ENCODE measurements at places on chromosomes 12 and 14.

GRCh38 chr12:38384816-38385378 lies 68.3 kb downstream of the ALG10B start:
- no peak for DNase-seq

GRCh38 chr12:64568298-64568697 lies 42.0 kb upstream of the RASSF3 start:
- no peak for DNase-seq

DNA sequence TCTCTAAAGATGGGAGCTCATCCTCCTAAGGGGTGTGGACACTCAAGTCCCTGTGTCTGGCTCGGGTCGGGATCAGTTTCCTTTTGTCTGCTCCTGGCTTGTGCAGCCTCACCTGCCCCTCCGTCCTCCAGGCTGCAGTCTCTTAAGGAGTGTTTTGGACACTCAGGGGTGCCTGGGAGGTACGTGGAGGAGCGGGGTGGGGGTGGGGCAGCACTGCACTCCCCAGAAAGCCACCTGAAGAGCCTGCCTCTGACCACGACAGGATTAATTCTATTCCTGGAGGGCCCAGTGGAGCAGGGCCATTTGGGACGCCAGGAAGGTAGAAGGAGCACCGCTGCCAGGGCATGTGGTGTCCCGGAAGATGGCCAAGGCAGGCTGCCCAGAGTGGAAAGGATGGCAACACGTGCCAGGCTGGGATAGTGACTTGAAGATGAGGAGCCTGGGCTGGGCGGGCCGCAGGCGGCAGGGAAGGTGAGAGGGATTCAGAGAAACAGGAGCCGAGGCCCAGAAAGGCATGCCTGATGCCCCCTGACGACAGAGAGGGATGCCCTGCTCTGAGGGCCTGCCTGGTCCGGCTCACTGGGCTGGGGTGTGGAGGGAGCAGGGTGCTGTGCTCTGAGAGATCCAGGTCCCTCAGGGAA lies 14.8 kb upstream of the LRTM2 start:
- no peak for DNase-seq

- DNase-seq: peak; percentile 56
Observed at GRCh38 chr14:55671641-55672040, 91.6 kb downstream of the KTN1 start.

- no peak for DNase-seq
Observed at GRCh38 chr12:16563504-16563903, 42.5 kb downstream of the LMO3 start.

GRCh38 chr12:107320929-107321631 lies 227.7 kb upstream of the CRY1 start:
- no peak for DNase-seq

GRCh38 chr14:35553808-35554207 lies 19.8 kb downstream of the INSM2 start:
- DNase-seq: no peak

DNA sequence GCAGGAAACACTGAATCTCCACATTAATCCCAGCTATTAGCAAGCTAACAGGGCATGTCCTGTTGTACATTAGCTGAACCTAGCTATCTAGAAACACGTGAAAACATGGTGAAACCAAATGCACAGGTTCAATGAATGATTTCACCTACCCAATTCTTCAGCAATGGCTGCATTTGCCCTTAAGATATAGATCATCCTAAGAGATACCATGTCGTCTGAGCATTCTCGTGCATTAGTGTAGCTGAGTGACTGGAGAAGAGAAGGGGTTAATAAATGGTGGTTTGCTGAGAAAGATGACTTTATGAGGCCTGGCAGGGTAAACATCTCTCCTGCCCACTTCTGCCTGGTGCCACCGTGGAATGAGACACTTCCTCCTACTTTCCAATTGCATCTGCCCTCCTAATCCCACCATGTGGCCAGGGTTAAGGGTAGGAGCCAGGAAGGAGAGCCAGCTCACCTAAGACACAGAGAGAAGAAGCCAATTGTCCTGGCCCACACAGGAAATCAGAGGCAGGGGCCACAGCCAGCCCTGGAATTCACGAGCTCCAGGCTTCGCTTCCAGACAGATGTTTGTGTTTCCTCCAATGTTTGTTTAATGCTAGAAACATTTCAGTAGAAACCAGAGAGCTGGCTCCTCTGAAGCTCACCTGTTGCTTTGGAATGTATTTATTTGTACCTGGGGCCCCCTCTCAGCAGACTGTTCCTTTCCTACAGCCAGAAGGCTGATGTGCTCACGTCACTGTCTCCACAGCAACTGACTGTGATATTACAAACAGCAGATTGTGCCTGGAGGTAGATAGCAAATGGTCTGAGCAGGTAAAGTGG lies 126.0 kb upstream of the PARP11 start:
- no peak for DNase-seq

- no peak for DNase-seq
Observed at GRCh38 chr12:52063082-52063924, 6.5 kb upstream of the ATG101 start.

- DNase-seq: no peak
Observed at GRCh38 chr12:128811806-128812205, 12.0 kb downstream of the SLC15A4 start.

GRCh38 chr12:101459642-101460346 lies 15.3 kb upstream of the SPIC start:
- peak; percentile 42 for DNase-seq
